AG04449 (cell line): ENCODE measurements at places on chromosomes 16 and 17.

DNA sequence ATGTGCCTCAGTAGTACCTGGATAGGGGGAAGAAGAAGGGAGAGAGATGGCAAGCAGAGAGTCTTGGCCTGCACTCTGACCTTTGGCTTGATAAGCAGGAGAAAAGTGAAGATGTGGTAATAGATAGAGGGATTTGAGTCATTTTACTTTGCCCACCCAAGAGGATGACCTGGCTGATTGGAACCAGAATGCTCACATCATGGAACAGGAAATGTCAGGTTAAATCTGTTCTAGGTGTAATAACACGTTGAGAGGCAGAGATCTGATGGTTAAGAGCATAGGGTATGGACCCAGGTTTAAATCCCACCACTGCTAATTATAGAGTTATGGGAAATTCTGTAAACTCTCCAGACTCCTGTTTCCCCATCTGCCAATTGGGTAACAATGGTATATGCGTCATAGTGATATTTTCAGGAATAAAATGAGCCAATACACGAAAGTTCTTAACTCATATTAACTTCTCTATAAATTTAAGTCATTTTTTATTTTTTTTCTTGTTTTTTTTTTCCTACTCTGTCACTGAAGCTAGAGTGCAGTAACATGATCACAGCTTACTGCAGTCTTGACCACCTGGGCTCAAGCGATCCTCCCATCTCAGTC, 8.1 kb upstream of the CCL18 start:
- no peak for DNase-seq

DNA sequence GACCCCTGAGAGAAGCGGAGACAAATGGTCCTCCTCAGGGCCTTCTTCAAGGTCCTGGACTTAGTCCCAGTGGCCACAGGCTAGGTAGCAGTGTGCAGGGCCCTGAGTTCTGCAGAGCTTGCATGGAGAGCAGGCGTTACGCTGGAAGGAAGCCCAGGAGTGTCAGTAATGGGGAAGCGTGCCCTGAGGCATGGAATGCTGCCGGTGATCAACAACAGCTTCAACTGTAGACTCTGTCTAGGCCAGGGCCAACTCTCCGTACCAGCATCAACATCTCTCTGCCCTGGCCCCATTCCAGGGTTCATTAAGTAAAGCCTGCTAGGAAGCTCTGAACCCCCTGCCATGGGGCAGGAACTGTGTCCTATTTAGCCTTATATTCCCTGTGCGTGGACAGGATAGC, 568 bp upstream of the TNK1 start:
- DNase-seq = peak; percentile 9

DNA sequence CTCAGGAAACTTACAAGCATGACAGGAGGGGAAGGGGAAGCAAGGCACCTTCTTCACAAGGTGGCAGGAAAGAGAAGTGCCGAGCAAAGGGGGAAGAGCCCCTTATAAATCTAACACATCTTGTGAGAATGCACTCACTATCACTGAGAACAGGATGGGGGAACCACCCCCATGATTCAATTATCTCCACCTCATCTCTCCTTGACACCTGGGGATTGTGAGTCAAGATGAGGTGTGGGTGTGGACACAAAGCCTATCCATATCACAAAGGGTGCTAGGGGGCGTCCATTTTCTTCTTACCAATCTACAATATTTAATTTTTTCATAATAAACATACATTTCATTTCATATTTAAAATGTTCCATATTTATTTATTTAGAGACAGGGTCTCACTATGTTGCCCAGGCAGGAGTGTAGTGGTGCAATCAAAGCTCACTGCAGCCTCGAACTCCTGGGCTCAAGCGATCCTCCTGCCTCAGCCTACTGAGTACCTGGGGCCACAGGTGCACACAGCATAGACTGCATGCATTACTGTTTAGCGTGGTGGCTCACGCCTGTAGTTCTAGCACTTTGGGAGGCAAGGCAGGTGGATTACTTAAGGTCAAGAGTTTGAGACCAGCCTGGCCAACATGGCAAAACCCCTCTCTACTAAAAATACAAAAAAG, 26.5 kb upstream of the FAAP100 start:
- DNase-seq = no peak

- DNase-seq = no peak
Measured at GRCh38 chr17:43521389-43521788, 24.8 kb downstream of the ETV4 start.

- DNase-seq = no peak
Measured at GRCh38 chr17:8913879-8914278, 46.4 kb upstream of the PIK3R6 start.

DNA sequence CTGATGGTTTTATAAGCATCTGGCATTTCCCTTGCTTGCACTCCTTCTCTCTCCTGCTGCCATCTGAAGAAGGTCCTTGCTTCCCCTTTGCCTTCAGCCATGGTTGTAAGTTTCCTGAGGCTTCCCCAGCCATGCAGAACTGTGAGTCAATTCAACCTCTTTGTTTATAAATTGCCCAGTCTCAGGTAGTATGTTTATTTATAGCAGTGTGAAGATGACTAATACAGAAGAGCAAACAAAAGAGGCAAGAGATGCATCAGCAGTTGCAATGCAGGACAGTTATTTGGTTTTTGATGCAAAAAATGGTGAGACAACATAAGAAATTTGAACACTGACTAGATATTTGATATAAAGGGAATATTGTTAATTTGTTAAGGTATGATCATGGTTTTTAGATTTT, 16.8 kb downstream of the TMEM100 start:
- DNase-seq = no peak

- peak; percentile 31 for DNase-seq
Measured at GRCh38 chr17:80575057-80575875, 30.6 kb downstream of the RPTOR start.

- no peak for DNase-seq
Measured at GRCh38 chr16:11848842-11849241, 2.5 kb downstream of the RSL1D1 start.

DNA sequence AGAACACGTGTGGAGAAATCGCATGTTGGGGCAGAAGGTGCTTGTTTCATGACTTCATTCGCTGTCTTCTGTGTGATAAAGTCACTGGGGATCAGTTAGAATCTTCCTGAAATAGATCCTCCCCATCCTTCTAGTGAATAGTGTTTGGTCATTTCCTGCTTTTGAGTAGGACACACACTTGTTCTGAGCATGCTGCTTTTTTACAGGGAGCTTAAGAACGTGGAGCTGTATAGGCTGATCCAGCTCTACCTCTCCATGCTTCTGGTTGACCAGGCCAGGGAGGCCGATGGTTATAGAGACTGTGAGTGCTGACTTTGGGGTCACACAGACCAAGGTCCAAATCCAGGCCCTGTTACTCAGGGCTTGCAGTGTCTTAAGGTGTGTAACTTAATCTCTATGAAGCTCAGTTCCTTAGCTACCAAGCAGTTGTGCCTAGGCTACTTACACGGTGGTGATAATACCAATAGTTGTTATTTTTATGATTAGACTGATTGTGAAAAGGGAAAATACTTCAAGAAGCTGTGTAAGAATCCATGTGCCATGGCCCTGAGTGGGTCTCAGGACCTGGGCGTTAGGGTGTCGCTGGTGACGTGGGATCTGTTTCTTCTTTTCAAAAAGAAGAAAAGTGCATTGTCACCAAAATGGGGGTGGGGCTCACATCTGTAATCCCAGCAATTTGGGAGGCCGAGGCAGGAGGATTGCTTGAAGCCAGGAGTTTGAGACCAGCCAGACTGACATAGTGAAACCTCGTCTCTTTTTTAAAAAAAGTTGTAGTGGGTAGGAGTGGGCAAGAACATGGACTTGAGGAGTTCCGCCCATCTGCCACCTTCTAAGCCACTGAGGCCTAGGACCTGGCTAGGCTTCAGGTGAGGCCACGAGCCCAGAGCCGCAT, 64.1 kb upstream of the LGALS9 start:
- DNase-seq = no peak

GRCh38 chr17:10172241-10172741, 26.1 kb downstream of the GAS7 start:
- DNase-seq = no peak

DNA sequence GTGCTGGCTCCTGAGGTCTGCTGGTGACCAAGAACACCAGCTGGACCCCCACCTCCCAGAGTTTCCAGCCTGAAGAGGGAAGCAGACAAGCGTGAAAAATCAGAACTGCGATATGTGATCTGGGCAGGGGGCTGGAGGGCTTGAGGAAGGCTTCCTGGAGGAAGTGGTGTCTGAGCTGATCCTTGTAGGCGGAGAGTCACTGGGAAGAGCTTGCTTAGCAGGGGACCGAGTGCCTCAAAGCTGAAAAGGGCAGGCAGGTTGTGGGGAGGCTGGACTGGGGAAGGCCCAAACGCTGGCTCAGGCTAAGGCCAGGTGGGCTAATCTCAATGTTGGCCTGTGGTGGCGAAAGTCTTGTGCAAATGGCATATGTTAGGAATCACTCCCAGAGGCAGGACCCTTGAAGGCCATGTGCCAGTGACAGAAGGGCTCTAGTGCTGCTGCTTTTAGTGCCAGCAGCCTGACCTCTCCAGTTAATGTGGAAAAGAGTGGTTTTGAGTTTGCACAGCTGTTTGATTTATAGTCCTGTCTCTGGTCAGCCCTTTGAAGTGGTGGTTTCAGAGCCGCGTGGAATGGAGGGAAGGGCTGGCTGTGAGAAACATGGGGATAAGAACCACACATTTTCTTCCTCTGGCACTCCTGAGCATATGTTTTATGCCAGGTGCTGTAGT, 85.3 kb upstream of the LGALS9 start:
- DNase-seq = no peak

GRCh38 chr17:49316889-49317675, 45.0 kb downstream of the ZNF652 start:
- DNase-seq = no peak

DNA sequence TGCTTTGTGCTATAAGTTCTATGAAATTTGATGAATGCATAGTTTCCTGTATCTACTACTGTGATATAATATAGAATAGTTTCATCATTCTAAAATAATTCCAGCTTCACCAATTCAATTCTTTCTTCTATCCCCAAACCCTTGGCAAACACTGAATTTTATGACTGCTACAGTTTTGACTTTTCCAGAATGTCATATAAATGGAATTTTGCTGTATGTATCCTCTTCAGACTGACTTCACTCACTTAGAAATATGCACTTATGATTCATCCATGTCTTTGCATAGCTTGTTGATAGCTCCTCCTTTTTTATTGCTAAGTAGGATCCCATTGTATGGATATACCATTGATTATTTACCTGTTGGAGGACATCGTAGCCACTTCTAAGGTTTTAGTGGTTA, 89.1 kb upstream of the HS3ST3A1 start:
- no peak for DNase-seq

DNA sequence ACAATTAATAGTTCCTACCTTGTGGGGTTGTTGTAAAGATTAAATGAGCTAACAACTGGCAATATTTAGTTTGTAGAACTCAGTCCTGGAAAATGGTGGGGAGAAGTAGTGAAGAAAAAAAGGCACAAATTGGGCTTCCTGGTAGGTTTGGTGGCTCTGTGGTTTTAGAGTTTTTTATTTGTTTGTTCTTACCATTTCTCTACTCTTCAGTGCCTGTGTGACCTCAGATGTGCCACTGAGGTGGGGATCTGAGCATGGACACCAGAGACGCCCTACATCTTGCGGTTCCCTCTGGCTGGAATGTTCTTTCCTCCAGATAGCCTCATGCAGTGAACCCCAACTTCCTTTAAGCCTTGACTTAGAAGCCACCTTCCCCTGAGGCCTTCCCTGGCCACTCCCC, 7.7 kb downstream of the ZBTB4 start:
- no peak for DNase-seq

DNA sequence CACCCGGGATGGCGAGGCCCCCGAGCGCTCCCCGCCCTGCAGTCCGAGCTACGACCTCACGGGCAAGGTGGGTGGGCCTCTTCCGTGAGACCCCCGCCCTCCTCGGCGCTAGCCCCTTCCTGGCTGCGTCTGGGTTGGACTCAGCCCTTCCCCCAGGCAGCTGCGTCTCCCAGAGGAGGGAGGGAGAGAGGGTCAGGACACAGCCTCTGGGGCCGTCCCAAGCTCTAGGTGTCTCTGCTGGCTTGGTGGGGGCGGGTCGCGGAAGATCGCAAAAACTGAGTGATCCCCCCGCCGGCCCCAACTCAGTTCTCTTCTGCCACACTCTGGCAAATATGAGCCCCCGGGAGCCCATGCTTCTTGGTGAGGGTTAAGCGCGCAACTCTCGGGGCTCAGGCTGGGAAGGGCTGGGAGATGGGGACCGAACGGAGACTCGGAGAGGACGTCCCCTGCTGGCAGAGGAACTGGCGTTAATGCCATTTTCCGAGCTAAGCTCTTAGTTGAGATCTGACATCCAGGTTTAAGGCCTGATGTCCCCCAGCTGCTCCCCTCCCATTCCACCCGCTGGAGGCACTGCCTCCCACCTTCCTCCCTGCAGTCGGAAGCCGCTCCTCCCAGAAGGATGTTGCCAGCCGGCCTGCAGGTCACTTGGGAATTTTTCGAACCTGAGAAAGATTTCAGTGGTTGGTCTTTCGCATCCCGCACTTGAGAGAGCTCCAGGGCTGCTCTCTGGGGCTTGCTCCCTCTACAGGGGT, 419 bp downstream of the RAB37 start:
- no peak for DNase-seq

GRCh38 chr17:75809631-75810111, 25.1 kb downstream of the UNK start:
- no peak for DNase-seq

DNA sequence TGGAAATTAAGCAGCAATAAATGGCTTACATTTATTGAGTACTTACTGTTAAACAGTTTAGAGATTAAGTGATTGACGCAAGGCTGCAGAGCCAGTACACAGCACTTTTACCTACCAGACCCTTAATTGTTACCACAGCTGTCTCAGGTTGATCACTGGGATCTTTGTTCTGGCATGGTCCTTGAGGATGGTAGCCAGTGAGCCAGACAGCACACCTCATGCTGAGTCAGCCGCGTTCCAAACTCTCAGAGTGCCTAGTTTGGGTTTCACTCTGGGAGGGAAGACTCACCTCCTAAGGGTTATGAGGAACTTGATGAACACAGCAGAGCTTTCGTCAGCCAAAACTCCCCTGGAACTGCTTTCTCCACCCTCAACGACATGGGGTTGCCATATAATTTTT, 20.4 kb downstream of the CDH3 start:
- no peak for DNase-seq

GRCh38 chr17:17129466-17129865, 76.7 kb downstream of the PLD6 start:
- DNase-seq = no peak
